Activated CD4-positive, alpha-beta T cell treated with anti-CD3 and anti-CD28 coated beads for 36 hours (primary cell): ENCODE measurements at places on chromosomes 7 and 10.

DNA sequence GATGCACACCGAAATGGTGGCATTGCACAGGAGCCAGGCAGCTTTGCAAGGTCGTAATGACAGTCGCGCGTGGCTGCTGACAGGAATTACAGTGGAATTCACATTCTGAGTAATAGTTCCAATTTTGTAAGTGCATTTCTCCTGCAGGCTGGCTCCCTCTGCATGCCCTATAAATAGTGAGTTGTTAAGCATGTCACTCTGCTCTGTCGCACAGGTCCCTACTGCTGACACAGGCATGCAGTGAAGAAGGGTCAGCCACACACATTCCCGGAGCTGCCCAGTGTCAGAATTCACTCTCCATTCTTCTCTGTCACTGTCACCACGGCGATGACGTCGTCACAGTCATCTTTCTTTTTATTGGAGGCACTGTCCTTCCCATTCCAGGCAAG, 49.2 kb upstream of the SHH start:
- DNase-seq = no peak

DNA sequence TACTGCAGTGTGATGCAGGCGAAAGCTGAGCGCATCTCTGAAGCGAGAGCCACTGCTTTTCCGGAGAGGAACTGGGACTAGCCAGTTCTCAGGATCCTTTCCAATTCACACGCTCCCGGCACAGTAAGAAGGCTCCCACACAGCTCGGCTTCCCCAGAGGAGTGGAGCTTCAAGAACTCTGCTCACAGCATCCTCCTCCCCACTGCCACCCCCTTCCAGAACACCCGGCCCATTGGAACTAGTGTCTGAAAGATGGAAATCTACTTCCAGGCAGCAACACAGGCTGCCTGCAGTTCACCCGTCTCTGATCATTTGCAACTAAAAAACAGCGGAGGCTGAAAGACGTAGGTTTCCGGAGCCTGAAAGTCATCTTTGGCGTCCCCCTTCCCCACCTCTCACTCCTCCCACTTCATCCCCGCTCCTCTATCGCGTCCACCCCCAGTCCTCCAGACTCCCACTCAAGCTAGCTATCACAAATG, at the start of gene DGKB:
Gene DGKB (minus strand): TSS at position 163 of the 479 bp plus-strand sequence.
- DNase-seq = no peak

- no peak for DNase-seq
These were observed 952 bp downstream of the DNMBP start for GRCh38 chr10:100008708-100009282.

GRCh38 chr10:14184841-14185315, 145.8 kb downstream of the FRMD4A start:
- DNase-seq = peak; percentile 81
